CD4-positive, alpha-beta T cell treated with Interleukin-10 for 1 hour (primary cell): ENCODE measurements at places on chromosomes 12 and 14.

DNA sequence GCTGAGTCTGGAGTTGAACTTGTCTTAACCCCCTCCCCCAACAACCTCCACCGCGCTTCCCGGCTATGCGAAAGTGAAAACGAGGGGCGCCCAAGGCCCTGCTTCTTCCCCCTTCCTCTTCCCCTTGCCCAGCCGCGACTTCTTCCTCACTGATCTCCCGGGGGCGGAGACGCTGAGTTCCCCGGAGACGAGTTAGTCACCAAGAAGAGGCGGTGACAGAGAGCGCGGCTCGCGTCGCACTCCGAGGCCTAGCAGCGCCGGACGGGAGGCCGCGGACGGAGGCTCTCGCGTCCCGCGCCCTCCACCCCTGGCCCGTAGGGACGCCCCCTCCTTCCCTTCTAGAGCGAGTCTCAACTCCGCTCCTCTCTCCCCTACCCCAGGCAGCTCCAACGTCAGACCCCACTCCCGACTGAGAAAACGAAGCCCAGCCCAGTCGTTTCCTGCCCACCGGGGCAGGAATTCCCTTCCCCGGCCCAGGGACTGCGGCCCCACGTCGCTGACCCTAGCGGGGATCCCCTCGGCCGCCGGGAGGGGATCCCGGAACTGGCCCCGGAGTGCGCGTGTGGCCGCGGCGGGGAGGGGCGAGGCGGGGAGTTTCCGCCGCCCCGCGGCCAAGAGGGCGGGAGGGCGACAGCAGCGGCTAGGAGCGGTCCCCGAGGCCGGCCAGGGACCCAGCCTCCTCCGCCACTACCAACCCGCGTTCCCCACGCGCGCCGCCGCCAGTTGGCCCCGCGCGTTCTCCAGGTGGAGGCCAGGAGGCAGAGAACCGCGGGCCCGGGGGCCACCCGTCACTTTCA, 1.4 kb downstream of the BAZ1A start:
- DNase-seq = peak; percentile 87

- no peak for DNase-seq
Observed at GRCh38 chr12:127998988-127999387, 268.0 kb upstream of the TMEM132C start.

- no peak for DNase-seq
Observed at GRCh38 chr12:67714648-67715047, 66.1 kb downstream of the DYRK2 start.

- DNase-seq = no peak
Observed at GRCh38 chr12:130948136-130948535, 5.6 kb upstream of the ADGRD1 start.

GRCh38 chr12:19234981-19235871, 105.7 kb downstream of the PLEKHA5 start:
- DNase-seq = no peak

DNA sequence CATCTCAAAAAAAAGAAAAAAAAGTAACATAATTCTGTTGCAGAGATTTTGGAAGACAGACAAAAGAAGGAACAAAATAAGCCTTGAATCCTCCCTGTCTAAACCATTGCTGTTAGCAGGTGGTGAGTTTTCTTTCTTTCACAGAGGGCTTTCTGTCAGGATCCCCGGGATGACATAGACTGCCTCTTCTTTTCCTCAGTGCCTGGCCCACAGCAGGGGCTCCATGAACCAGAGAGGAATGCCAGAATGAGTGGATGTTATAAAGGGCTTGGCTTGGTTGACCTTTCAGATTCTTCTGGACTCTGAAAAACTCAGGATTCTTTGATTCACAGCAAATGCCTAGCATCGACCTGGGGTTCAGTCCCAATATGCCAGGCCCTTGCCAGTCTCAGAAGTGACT, 45.8 kb upstream of the CORO1C start:
- no peak for DNase-seq

GRCh38 chr14:99524804-99525698, 43.8 kb downstream of the CCNK start:
- DNase-seq = no peak

GRCh38 chr12:25311506-25311905, 60.8 kb upstream of the KRAS start:
- DNase-seq = no peak

- no peak for DNase-seq
Observed at GRCh38 chr14:64614805-64615391, 65.1 kb downstream of the PPP1R36 start.

- no peak for DNase-seq
Observed at GRCh38 chr12:132422381-132423043, 67.4 kb upstream of the FBRSL1 start.

GRCh38 chr14:55097881-55098560, 31.0 kb upstream of the LGALS3 start:
- DNase-seq = peak; percentile 54
